Body of pancreas (tissue), 4 donors: ENCODE measurements at places on chromosomes 11 and 22.
A peak's percentile ranks its signal among the peaks of the same experiment; 100 is the strongest.

GRCh38 chr11:7523416-7524210 is 9.8 kb downstream of the PPFIBP2 start:
- no peak overlapping the region for H3K27ac ChIP-seq
- no peaks in the 10 kb centered on the region for H3K4me1 ChIP-seq
- no peaks in the 10 kb centered on the region for H3K36me3 ChIP-seq
- DNase-seq = no peak

- no peak for DNase-seq
- H3K27ac ChIP-seq = no peak overlapping the region
- no peaks in the 10 kb centered on the region for H3K27me3 ChIP-seq
- H3K4me1 ChIP-seq = no peaks in the 10 kb centered on the region
Measured at GRCh38 chr11:5847711-5848110, 6.0 kb upstream of the OR52E6 start.

DNA sequence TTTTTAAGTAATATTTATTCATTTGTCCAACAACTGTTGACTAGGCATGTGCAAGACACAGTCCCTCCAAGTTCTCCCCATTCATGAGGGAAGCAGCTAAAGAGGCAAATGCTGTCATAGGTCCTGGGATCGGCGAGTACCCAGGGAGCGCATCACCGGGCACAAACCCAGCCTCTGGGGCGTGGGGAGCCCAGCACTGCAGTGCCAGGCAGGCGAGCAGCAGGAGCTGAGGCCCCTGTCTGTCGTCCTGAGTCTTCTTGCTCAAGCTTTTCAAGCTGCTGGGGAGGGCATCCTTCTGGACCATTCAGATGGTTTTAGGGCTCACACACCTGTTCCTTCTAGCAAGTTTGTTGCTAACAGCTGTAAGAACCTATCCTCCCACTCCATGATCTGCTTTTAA is 62.1 kb downstream of the PPFIA1 start:
- no peaks in the 10 kb centered on the region for H3K27me3 ChIP-seq
- no peak for DNase-seq
- no peaks in the 10 kb centered on the region for H3K4me1 ChIP-seq
- no peak overlapping the region for H3K4me3 ChIP-seq

- H3K4me1 ChIP-seq = peaks cover 9% of the 10 kb centered on the region
- H3K4me3 ChIP-seq = peak overlapping the region; percentile 0
- no peaks in the 10 kb centered on the region for H3K27me3 ChIP-seq
- peak overlapping the region; percentile 62 for H3K27ac ChIP-seq
- no peaks in the 10 kb centered on the region for H3K36me3 ChIP-seq
Measured at GRCh38 chr11:10934293-10934860, 76.5 kb upstream of the ZBED5 start.

DNA sequence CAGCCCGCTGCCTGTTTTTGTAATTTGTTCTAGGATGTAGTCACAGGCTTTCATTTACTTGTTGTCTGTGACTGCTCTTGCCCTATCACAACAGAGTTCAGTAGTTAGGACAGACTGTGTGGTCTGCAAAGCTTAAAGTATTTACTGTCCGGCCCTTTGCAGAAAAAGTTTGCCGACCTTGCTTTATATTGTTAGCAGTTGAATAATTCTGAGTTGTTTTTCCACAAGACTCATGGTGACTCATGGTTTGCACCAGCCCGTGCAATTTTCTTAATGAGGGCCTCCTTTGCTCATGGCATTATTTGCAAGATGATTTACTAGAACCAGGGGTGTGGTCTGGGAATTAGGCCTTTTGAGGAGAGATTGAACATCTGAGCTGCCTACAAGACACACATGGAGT is 110.6 kb downstream of the SCN3B start:
- H3K27ac ChIP-seq = no peak overlapping the region
- H3K4me3 ChIP-seq = no peak overlapping the region
- no peak for DNase-seq
- H3K27me3 ChIP-seq = no peaks in the 10 kb centered on the region

DNA sequence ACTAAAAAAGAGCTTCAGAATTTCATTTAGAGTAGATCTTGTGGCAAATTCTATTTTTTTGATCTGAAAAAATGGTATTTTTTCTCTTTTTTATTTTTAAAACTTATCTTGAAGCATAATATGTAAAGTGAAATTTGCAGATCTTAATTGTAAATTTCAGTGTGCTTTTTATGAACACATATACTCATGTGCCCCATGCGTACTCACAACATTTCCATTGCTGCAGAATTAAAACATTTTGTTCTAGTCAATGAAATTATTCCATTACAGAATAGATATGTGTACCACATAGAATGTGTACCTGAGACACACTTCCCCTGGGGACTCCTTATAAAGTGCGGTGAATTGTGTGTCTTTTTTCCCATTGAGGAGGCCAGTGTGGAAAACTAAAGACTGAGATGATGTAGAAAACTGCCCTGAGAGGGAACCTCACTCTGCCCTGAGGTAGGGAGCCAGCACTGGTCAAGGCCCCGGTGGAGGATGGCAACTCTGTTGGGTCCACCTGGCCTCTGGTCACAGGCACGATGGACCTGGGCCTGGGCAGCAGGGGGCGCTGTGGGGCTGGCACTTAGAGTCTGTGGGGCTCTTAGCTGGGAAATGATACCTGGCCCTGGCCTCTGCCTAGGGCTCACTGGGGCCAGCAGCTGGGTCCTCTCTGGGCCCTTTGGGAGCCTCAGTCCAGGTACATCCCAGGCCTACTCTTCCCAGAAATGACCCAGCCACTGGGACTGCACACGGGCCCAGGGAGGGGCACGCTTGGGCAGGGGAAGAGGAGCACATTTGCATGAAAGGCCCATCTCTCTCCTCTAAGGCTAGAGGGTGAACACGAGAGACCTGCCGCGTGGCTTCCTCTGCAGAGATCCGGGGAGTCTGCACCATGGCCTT is 77.9 kb upstream of the TOP3B start:
- no peaks in the 10 kb centered on the region for H3K27me3 ChIP-seq
- peak; percentile 41 for DNase-seq
- peak overlapping the region; percentile 39 for H3K27ac ChIP-seq
- no peaks in the 10 kb centered on the region for H3K36me3 ChIP-seq
- peaks cover 3% of the 10 kb centered on the region for H3K4me1 ChIP-seq

DNA sequence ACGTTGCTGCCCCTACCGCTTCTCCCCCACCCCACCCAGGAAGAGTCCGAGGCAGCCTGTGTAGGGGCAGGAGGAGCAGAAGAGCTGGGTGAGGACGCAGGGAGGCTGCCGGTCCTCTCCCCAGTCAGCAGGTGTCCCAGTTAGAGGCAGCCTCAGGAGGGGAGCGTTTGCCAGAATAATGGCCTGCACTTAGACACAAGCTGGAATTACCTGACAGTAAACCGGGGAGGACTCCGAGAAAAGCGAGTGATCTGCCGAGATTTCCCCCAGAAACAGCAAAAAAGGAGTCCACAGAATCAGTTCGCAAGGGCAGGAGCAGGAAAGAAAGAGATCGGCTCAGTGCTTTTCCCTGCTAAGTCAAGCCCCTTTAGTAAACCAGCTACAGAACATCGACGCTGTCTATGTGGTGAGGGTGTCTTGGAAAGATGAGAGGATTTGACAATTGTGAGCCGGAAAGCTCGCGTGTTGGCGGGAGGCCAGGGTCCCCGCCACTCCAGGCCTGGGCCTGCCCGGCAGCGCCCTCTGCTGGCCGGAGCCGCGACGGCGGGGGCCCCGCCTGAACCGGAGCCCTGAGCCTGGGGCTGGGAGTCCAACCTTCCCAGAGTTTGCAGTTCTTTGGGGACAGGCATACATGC is 17.7 kb upstream of the THRSP start:
- peak; percentile 85 for DNase-seq
- H3K4me1 ChIP-seq = peaks cover 24% of the 10 kb centered on the region
- no peak overlapping the region for H3K4me3 ChIP-seq
- H3K36me3 ChIP-seq = no peaks in the 10 kb centered on the region
- no peaks in the 10 kb centered on the region for H3K27me3 ChIP-seq

DNA sequence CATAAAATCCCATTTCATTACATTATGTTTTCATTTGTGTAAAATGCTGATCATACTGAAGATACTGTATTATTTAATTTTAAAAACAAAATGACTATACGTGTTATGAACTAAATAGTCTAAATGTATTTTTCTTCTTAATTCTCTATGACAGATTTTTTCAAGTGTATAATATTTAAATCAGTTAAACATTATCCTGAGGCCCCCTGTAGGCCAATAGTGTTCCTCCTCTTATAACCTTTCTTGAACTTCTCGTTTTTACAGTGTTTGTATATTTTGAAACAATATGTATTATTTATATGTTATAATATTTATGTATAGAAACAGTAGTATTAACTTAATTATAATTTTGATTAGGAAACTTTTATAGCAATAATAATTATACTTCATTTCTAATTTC is 151.1 kb upstream of the CHORDC1 start:
- no peak overlapping the region for H3K27ac ChIP-seq
- no peak overlapping the region for H3K4me3 ChIP-seq
- H3K4me1 ChIP-seq = no peaks in the 10 kb centered on the region
- H3K36me3 ChIP-seq = no peaks in the 10 kb centered on the region
- no peaks in the 10 kb centered on the region for H3K27me3 ChIP-seq

- H3K36me3 ChIP-seq = no peaks in the 10 kb centered on the region
- peaks cover 21% of the 10 kb centered on the region for H3K4me1 ChIP-seq
- no peak for DNase-seq
- no peak overlapping the region for H3K4me3 ChIP-seq
Measured at GRCh38 chr22:20520093-20520511, 12.7 kb downstream of the MED15 start.

DNA sequence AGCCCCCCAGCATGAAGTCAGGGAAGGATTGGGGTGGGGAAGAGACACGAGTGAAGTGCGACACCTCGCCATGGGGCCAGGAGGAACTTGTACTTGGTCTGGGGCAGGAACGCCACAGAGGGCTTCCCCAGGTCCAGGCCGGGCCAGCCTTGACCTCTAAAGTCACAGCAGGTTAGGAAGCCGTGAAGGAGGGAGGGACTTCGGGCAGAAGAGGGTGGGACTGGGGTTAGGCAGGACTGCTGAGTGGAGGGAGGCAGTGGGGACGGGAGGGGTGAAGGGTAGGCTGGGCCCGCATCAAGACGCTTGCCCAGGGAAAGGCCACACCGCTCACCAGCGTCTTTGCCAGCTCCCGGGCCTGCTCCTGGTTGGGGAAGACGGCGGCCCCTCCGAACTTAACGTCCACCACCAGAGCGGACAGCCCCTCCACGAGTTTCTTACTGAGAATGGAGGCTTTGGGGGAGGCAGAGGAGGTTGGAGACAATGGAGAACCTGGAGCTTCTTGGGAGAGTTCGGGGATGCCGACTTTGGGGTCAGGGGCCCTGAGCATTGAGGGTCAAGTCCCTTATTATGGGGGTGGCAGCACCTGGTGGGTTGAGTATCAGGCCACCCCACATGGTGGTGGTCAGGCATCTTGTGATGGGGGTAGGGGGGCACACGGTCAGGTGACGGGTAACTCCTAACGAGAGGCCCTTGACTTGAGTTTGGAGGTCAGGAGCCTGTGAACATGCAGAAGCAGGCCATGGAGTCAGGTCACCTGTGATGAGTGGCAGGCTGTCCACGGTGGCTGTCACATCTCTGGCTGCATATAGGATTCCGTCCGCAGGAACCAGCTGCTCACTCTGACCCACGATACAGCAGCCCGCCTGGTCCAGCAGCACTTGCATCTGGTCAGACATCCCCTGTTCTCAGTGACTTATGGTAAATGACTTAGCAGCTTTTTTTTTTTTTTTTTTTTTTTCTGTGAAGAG is 1.7 kb upstream of the SCO2 start:
- H3K27ac ChIP-seq = peak overlapping the region; percentile 97
- DNase-seq = peak; percentile 65
- H3K4me3 ChIP-seq = no peak overlapping the region
- H3K36me3 ChIP-seq = peaks cover 7% of the 10 kb centered on the region

- no peaks in the 10 kb centered on the region for H3K27me3 ChIP-seq
- H3K27ac ChIP-seq = no peak overlapping the region
- H3K36me3 ChIP-seq = no peaks in the 10 kb centered on the region
- H3K4me1 ChIP-seq = no peaks in the 10 kb centered on the region
- no peak for DNase-seq
Measured at GRCh38 chr11:59267196-59267595, 54.5 kb upstream of the MPEG1 start.

- H3K27me3 ChIP-seq = no peaks in the 10 kb centered on the region
- H3K4me3 ChIP-seq = no peak overlapping the region
- H3K4me1 ChIP-seq = peaks cover 4% of the 10 kb centered on the region
Measured at GRCh38 chr11:96088914-96089313, 165.0 kb upstream of the MTMR2 start.

GRCh38 chr11:93986716-93987115 is 34.4 kb upstream of the HEPHL1 start:
- no peaks in the 10 kb centered on the region for H3K36me3 ChIP-seq
- peaks cover 17% of the 10 kb centered on the region for H3K4me1 ChIP-seq
- no peaks in the 10 kb centered on the region for H3K27me3 ChIP-seq
- H3K27ac ChIP-seq = peak overlapping the region; percentile 56
- no peak overlapping the region for H3K4me3 ChIP-seq

GRCh38 chr11:69836401-69836800 is 17.2 kb upstream of the FGF3 start:
- H3K27ac ChIP-seq = no peak overlapping the region
- no peaks in the 10 kb centered on the region for H3K36me3 ChIP-seq
- no peaks in the 10 kb centered on the region for H3K4me1 ChIP-seq
- no peak overlapping the region for H3K4me3 ChIP-seq

DNA sequence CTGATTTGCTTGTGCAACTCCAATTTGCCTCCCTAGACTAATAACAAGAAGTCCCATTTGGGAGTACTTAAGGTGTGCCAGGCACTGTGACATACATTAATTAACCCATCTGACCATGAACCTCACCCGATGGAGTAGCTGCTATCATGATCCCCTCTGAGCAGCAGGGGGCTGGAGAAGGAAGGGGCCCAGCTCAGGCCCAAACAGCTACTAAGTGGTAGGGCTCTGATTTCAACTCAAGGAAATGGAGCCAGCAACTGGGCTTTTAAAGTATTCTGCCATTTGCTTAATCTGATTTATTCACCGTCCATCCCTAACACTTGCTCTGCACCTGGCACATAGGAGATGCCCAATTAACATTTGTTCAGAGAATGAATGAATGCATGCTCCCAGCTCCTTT is 1.2 kb downstream of the CRYBB1 start:
- no peak for DNase-seq
- no peak overlapping the region for H3K27ac ChIP-seq
- H3K27me3 ChIP-seq = no peaks in the 10 kb centered on the region
- H3K4me1 ChIP-seq = no peaks in the 10 kb centered on the region
- H3K36me3 ChIP-seq = no peaks in the 10 kb centered on the region

- DNase-seq = peak; percentile 42
- H3K4me3 ChIP-seq = no peak overlapping the region
- no peaks in the 10 kb centered on the region for H3K27me3 ChIP-seq
- H3K4me1 ChIP-seq = no peaks in the 10 kb centered on the region
- no peak overlapping the region for H3K27ac ChIP-seq
- peaks cover 4% of the 10 kb centered on the region for H3K36me3 ChIP-seq
Measured at GRCh38 chr11:71086687-71087258, 165.6 kb downstream of the SHANK2 start.

GRCh38 chr11:128581561-128582272 is 5.6 kb downstream of the ETS1 start:
- no peaks in the 10 kb centered on the region for H3K36me3 ChIP-seq
- no peak overlapping the region for H3K4me3 ChIP-seq
- H3K27ac ChIP-seq = no peak overlapping the region
- H3K4me1 ChIP-seq = peaks cover 2% of the 10 kb centered on the region

GRCh38 chr11:104803776-104804175 is 94.5 kb downstream of the CASP12 start:
- H3K4me3 ChIP-seq = no peak overlapping the region
- no peak for DNase-seq
- no peak overlapping the region for H3K27ac ChIP-seq
- H3K36me3 ChIP-seq = no peaks in the 10 kb centered on the region

GRCh38 chr22:24706732-24707469 is 67.6 kb downstream of the PIWIL3 start:
- no peak for DNase-seq
- H3K4me1 ChIP-seq = peaks cover 3% of the 10 kb centered on the region
- H3K4me3 ChIP-seq = no peak overlapping the region
- no peak overlapping the region for H3K27ac ChIP-seq
- no peaks in the 10 kb centered on the region for H3K36me3 ChIP-seq
